ENCODE measurements at places on chromosomes 7 and 10. TPM values are rescaled to one million over a fixed set of nuclear protein-coding genes. Genes with fewer than 3 reads are reported as not detected.
A peak's percentile ranks its signal among the peaks of the same experiment; 100 is the strongest.

- no peak for DNase-seq
Observed at GRCh38 chr10:94402843-94403379, 570 bp downstream of the TBC1D12 start.

DNA sequence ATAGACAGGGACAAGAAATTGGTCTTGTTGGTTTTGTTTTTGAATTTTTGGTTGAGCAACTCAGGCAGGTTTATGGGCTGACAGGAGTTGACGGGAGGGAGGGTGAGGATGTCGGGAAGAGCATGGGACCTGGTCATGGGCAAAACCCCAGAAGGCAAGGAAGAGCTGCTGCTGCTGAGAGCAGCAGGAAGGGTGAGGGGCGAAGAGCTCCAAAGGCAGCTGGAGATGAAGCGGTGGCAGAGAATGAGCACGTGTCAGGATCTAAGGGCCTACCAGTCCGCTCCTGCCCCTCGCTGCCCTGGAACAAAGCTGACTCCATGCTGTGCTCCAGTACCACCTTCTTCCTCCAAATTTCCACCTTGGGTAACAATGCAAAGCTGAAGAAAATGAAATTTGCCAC is 84.3 kb downstream of the ARHGAP22 start:
- DNase-seq: no peak

DNA sequence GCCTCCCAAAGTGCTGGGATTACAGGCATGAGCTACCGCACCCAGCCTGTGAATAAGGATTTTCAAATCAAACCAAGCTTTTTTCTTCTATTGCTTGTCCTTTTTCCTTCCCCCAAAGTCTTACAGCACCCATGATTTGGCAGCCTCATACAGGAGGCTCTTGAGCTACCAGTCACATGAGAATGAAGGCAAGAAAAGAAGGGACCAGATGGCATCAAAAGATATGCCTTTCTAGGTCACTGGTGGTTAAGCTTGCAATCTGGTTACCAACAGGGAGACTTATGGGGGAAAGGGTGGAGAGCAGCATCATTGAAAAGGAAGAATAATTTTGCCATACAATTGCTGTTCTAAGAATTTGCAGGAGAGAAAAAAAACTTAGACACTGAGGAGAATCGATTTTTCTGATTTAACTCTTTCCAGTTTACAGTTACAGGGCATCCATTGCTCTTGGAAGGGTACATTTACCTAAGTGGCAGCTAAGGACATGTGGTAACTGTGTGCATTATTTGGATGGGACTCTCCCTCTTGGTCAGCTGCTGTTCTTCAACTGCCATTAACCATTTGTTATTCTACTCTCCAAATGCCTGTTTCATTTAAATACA is 29.5 kb downstream of the SMNDC1 start:
- DNase-seq: peak; percentile 95

DNA sequence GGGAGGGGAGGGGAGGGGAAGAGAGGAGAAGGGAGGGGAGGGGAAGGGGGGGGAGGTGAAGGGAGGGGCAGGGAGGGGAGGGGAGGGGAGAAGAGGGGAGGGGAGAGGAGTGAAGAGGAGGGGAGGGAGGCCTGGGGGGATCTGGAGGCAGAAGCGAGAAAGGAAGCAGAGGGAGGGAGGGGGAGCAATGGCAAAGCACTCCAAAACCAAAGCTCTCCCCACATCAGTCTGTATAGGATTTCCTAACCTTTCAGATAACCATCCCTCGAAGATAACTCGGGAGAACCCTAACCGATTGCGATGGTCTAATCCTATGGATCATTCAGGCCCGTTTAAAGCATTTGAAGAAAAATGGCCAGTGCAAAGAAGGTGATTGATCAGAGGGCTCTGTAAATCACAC is 19.0 kb downstream of the EBF3 start:
- no peak for DNase-seq

DNA sequence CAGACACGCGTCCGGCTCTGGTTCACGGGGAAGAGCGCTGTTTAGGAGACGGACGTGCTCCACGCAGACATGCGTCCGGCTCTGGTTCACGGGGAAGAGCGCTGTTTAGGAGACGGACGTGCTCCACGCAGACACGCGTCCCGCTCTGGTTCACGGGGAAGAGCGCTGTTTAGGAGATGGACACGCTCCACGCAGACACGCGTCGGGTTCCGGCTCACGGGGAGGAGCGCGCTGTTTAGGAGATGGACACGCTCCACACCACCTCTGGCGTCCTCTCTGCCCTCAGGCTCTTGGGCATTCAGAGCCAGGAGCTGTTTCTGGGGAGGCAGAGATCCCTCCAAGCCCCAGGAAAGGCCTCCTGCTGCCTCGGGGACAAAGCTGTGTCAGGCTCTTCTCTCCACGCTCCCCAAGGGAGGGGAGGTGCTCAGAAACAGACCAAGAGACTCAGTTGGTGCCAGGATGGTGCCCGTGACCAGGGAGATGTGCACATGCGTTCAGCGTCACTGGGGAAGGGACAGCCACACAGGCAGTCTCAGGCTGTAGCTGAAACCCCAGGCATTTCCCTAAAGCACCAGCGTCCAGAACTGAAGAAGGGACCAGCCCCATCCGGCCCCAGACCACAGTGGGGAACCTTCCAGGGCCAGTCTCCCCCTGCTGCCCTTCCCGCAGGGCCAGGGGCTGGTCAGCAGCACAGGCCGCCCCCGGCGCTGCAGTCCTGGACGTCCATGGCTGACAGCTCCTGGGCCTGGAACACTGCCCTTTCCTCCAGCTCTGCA is 175.6 kb downstream of the ELFN1 start:
- no peak for DNase-seq

The STAMBPL1 gene
- total RNA-seq: not detected

The CFAP70 gene
- 0.78 TPM for total RNA-seq
